Effector CD4-positive, alpha-beta T cell (primary cell): ENCODE measurements at places on chromosomes 2 and 18.

DNA sequence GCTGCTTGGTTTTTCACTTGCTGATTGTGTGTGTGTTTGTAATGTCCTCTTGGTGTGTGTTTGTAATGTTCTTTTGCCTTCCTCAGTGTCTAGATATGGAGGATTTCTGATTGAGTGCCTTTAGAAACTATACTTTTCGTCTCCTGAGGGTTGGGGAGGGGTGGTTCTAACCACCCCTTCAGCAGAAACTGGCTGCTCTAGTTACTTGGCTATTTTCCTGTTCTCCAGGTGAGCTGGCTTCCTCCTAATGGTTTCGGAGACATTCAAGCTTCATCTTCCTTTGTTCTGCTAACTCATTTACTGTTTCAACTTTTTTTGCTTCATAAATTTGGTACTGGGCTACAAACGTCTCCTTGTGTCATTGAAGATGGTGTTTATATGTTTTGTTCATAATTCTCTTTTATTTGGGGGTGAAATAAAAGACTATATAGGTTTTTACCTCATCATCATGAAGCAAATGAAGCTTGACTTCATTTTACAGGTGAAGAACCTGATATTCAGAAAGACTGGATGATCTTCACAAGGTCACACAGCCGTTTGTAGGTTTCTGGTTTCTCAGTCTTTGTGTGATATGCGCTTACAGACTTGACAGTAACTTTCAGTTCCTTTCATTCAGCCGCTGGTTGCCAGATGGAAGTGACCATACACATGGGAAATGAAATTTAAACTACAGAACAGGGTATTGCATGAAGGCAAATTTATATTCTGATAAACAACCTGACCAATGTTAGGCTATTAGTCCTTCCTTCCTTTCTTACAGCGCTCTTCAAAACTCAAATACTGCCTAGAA is 238.5 kb downstream of the GALR1 start:
- no peak for DNase-seq

DNA sequence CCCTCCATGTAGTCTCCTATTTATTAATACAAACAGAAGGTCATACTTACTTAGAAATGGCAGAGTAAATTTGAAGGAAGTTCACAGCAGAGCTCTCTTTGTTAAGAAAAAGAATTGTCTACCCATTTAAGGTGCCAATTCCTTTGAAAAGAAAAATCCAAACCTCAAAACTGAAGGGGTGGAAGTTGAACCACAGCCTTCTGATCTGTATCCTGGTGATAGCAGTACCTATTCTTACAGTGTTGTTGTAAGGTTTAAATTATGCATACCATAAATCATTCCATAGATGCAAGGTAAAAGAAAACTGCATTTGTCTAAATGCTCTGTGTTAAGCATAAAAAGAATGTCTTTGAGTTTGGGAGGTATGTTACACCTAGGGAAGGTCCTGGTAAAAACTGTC is 47.6 kb downstream of the COBLL1 start:
- DNase-seq, result no peak

- no peak for DNase-seq
Measured at GRCh38 chr2:37786854-37787253, 115.4 kb upstream of the CDC42EP3 start.

- DNase-seq, result no peak
Measured at GRCh38 chr2:12257476-12257875, 459.3 kb upstream of the TRIB2 start.

GRCh38 chr2:8606649-8607550 is 75.0 kb upstream of the ID2 start:
- no peak for DNase-seq
